ENCODE measurements at places on chromosomes 16 and 17.

- H3K4me1 ChIP-seq = no peaks in the 10 kb centered on the region
- no peak overlapping the region for H3K4me3 ChIP-seq
- no peaks in the 10 kb centered on the region for H3K36me3 ChIP-seq
- no peak for DNase-seq
Observed at GRCh38 chr16:23874613-23875294, 39.0 kb downstream of the PRKCB start.

- no peak overlapping the region for H3K27ac ChIP-seq
- H3K4me1 ChIP-seq = peaks cover 24% of the 10 kb centered on the region
- H3K36me3 ChIP-seq = no peaks in the 10 kb centered on the region
- DNase-seq = no peak
- no peaks in the 10 kb centered on the region for H3K27me3 ChIP-seq
- no peak overlapping the region for H3K4me3 ChIP-seq
Observed at GRCh38 chr17:40436636-40437035, 6.6 kb upstream of the IGFBP4 start.

GRCh38 chr17:61856035-61856434, 7.3 kb downstream of the BRIP1 start:
- H3K4me3 ChIP-seq = no peak overlapping the region
- no peak for DNase-seq
- H3K4me1 ChIP-seq = no peaks in the 10 kb centered on the region
- H3K36me3 ChIP-seq = no peaks in the 10 kb centered on the region

GRCh38 chr17:77602883-77603640, 355.4 kb upstream of the TNRC6C start:
- peaks cover 2% of the 10 kb centered on the region for H3K36me3 ChIP-seq
- DNase-seq = no peak
- H3K4me3 ChIP-seq = no peak overlapping the region
- peaks cover 27% of the 10 kb centered on the region for H3K4me1 ChIP-seq
- H3K27me3 ChIP-seq = no peaks in the 10 kb centered on the region

GRCh38 chr17:67716405-67716798, 1.3 kb upstream of the NOL11 start:
- H3K4me3 ChIP-seq = no peak overlapping the region
- peaks cover 7% of the 10 kb centered on the region for H3K4me1 ChIP-seq
- no peak for DNase-seq

DNA sequence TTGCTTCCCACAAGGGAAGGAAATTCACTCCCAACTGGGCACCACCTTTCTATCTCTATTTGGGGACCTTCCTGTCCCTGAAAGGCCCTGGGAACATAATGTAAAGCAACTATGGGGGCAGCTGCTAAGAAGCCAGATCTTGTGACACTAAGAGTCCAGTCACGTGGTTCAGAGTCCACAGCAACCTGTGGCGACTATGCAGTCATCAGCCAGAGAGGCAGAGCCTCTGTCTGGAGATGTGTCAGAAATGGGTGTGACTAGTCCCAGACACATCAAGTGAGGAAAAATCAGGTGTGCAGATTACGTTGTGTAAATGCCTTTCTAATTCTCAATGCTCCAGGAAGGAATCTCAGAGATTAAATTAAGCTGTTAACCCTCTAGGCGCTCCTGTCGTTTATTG, 26.6 kb upstream of the SKAP1 start:
- H3K36me3 ChIP-seq = no peaks in the 10 kb centered on the region
- H3K4me3 ChIP-seq = no peak overlapping the region
- no peak for DNase-seq
- H3K27me3 ChIP-seq = no peaks in the 10 kb centered on the region

- DNase-seq = no peak
- no peaks in the 10 kb centered on the region for H3K36me3 ChIP-seq
Observed at GRCh38 chr16:49972961-49973360, 52.1 kb upstream of the CNEP1R1 start.

- DNase-seq = no peak
- H3K27me3 ChIP-seq = no peaks in the 10 kb centered on the region
- H3K4me1 ChIP-seq = peaks cover 3% of the 10 kb centered on the region
- no peak overlapping the region for H3K27ac ChIP-seq
- H3K36me3 ChIP-seq = peaks cover 2% of the 10 kb centered on the region
- no peak overlapping the region for H3K4me3 ChIP-seq
Observed at GRCh38 chr16:12458591-12459358, 344.9 kb downstream of the CPPED1 start.

DNA sequence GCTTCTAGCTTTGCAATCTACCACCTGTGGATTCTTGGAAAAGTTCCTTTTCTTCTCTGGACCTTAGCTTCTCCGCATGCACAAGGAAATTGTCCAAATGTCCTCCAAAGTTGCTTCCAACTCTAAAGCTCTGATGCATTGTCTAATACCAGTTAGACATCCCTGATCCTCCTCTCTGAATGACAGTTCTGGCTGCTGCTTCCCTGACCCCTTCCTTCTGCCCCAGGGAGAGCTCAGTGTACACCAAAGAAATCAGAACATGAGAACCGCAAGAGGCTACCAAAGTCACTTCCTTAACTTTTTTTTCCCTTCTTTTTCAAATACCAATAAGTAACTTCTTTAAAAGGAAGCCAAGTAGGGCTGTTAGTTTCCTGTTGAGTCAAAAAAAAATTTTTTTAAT, 79.7 kb upstream of the CES5A start:
- H3K4me1 ChIP-seq = peaks cover 5% of the 10 kb centered on the region
- no peaks in the 10 kb centered on the region for H3K36me3 ChIP-seq
- H3K27ac ChIP-seq = no peak overlapping the region
- DNase-seq = no peak
- H3K27me3 ChIP-seq = no peaks in the 10 kb centered on the region

DNA sequence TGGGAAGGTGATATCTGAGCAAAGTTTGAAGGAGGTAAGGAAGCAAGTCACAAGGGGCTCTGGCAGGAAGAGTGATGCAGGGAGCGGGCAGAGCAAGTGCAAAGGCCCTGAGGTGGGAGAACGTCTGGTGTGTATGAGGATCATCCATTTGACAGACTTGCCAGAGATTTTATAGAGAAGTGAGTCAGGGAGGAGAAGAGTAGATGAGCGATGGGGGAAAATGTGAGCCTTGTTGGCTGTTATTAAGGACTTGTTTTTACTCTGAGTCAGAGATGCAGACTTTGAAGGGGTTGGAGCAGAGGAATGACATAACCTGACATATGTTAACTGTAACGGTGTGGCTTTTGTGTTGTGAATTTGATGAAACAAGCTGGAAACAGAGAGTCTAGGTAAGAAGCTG, 3.5 kb upstream of the CLEC10A start:
- no peaks in the 10 kb centered on the region for H3K4me1 ChIP-seq
- DNase-seq = no peak
- H3K4me3 ChIP-seq = no peak overlapping the region
- no peaks in the 10 kb centered on the region for H3K27me3 ChIP-seq

DNA sequence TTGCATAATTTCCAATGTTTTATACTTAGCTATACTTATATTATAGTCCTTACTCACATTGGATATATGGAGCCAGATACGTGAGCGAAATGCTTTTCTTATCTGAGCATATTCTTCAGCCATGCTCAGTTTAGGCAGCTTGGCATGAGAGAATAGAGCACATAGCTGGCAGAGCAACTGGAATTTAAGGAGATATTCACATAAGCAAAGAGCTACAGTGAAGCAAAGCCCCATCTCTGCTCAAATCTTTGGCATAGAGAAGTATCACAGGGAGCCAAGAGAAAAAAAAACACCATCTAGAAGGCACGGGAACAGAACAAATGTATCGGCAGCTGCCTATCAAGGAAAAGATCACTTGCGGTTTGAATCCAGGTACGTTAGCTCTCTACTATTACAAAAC, 734.2 kb upstream of the KIF2B start:
- no peaks in the 10 kb centered on the region for H3K4me1 ChIP-seq
- H3K4me3 ChIP-seq = no peak overlapping the region
- no peak overlapping the region for H3K27ac ChIP-seq
- no peaks in the 10 kb centered on the region for H3K27me3 ChIP-seq
- no peaks in the 10 kb centered on the region for H3K36me3 ChIP-seq
- no peak for DNase-seq

DNA sequence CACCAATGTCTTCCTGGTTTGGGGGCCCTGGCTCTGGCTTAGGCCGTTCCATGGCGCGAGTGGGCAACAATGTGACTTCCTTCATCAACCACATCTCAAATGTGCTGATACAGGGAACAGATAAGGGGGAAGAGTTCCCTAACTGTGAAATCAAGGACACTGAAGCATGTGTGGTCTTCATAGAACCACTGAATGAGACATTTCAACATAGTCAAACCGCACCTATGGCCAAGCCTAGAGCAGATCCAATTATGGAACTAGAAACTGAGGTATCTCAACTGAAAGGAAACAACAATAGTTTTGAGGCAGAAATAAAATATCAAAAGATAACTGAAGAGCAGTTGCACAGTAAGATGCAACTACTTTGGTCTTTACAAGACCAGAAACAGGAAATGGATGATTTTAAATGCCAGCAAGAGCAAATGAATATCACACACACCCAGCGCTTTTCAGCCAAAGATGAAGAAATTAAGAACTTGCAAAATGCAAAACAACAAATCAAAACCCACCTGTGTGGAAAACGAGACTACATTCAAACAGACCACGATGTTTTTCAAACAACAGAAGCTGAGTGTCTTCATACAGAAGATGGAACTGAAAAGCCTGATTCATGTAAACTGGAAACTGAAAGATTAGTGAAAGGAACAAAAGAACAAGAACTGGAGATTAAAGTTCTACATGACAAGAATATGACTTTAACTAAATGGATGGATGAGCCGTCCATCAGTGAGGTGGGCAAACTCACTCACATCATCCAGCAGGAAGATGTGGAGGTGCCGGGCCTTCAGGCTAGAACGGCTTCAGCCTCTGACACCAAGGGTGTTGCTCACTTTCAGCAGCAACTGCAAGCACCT, 18.1 kb upstream of the LCMT1 start:
- no peak overlapping the region for H3K4me3 ChIP-seq
- H3K36me3 ChIP-seq = no peaks in the 10 kb centered on the region
- DNase-seq = no peak
- H3K4me1 ChIP-seq = peaks cover 8% of the 10 kb centered on the region

- H3K36me3 ChIP-seq = no peaks in the 10 kb centered on the region
- no peak overlapping the region for H3K4me3 ChIP-seq
- no peaks in the 10 kb centered on the region for H3K27me3 ChIP-seq
- H3K4me1 ChIP-seq = no peaks in the 10 kb centered on the region
- DNase-seq = no peak
Observed at GRCh38 chr17:66138120-66138519, 53.8 kb downstream of the CEP112 start.

DNA sequence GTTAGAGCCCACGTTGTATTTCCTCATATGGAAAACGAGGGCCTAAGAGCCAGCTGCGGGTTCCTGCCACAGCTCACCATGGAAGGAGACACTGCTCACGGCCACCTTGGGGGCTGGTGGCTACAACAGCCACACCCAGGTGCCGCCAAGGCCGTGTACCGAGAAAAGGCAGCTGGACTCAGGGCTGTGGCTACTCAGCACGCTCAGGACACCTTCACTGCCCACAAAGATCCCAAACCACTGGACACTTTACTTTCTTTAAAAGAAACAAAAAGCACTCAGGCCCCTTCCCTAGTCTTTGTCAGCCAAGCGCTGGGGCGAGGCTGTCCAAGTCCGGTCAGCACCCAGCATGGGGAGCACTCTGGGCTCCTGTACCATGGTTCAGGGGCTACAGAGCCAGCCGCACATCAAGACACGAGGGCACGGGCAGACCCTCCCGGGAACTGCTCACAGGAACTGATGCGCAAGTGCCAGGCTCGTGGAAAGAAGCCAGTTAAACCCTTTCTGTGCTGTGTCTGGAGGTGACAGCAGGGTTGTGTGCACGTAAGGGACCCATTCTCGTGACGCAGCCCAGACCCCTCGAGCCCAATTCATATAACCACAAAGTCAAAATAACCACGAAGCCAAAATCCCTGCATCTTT, 18.5 kb downstream of the SLC16A3 start:
- no peak overlapping the region for H3K4me3 ChIP-seq
- peaks cover 100% of the 10 kb centered on the region for H3K36me3 ChIP-seq
- H3K4me1 ChIP-seq = peaks cover 28% of the 10 kb centered on the region
- H3K27ac ChIP-seq = no peak overlapping the region
- no peaks in the 10 kb centered on the region for H3K27me3 ChIP-seq
- DNase-seq = no peak

- H3K36me3 ChIP-seq = no peaks in the 10 kb centered on the region
- no peaks in the 10 kb centered on the region for H3K4me1 ChIP-seq
- peak; percentile 29 for DNase-seq
- no peak overlapping the region for H3K4me3 ChIP-seq
- no peaks in the 10 kb centered on the region for H3K27me3 ChIP-seq
- H3K27ac ChIP-seq = no peak overlapping the region
Observed at GRCh38 chr16:10088380-10088793, 93.8 kb downstream of the GRIN2A start.

DNA sequence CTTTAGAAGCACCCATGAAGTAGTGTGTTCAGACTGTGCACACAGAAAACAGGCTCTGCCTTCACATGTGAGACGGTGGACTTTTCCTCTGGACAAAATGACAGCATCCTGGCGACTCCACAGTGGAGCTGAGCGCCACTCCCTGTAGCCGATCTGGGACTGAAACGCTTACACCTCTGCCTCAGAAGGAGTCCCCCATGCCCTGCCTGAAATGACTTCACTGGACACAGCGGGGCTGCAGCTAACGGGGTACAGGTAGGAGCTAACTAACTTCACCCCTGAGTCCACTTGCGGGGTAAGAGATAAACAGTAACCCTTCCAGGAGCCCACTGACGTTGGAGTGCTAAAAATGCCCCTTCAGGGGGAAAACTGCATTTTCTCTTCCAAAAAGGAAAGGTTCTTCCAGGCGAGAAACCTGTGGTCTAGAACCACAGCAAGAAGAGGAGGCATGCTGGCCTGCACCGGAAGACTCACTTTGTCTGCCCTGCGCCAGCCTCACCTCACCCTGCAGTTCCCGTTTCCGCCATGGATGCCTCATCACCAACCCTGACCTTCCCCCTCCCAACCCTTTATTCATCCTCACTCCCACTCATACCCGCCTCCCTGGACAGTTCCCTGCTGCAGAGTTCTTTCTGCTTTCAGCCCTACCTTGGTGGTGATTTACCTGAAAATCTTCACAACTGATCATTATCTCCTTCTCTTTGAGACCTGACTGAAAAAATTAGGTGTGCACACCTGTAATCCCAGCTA, 19.4 kb upstream of the ENDOV start:
- H3K27ac ChIP-seq = no peak overlapping the region
- DNase-seq = no peak
- no peak overlapping the region for H3K4me3 ChIP-seq
- H3K27me3 ChIP-seq = no peaks in the 10 kb centered on the region
- H3K36me3 ChIP-seq = peaks cover 16% of the 10 kb centered on the region

Measured in spinal cord (tissue), 10 donors.